ENCODE measurements at places on chromosomes 12 and 14. TPM values are rescaled to one million over a fixed set of nuclear protein-coding genes. Genes with fewer than 3 reads are reported as not detected.

DNA sequence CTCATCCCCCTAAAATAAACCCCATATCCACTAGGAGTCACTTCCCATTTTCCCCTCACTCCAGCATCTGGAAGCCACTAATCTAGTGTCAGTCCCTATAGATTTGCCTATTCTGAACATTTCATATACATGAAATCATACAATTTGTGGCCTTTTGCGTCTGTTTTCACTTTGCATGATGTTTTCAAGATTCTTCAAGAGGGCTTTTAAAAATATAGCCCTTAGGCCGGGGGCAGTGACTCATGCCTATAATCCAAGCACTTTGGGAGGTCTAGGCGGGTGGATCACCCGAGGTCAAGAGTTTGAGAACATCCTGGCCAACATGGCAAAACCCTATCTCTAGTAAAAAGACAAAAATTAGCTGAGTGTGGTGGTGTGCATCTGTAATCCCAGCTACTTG lies 104.7 kb downstream of the VEZT start:
- no peak for DNase-seq

- no peak for DNase-seq
These were observed 5.8 kb downstream of the HNRNPA1 start for GRCh38 chr12:54286042-54287030.

GRCh38 chr14:32023540-32023939 lies 53.6 kb upstream of the ARHGAP5 start:
- no peak for DNase-seq

DNA sequence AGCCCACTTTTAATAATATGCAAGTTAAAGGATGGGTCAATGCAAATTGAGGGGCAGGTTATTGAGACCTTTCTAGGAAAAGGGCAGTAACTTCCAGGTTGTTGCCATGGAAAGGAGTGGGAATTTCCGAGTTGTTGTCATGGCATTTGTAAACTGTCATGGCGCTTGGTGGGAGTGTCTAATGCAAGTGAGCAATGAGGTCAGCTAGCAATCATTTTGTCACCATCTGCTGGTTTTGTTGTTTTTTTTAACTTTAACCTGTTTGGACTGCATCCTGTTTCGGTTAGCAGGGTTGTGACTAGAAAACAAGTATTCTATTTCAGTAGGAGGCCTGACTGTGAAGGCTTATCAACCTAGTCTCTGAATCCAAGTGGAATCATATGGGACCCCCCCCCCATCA lies 85.8 kb upstream of the TSPAN11 start:
- no peak for DNase-seq

- no peak for DNase-seq
These were observed 212.0 kb downstream of the CACNA1C start for GRCh38 chr12:2264651-2265232.

ARHGAP9 gene
- total RNA-seq = 0.52 TPM

DNA sequence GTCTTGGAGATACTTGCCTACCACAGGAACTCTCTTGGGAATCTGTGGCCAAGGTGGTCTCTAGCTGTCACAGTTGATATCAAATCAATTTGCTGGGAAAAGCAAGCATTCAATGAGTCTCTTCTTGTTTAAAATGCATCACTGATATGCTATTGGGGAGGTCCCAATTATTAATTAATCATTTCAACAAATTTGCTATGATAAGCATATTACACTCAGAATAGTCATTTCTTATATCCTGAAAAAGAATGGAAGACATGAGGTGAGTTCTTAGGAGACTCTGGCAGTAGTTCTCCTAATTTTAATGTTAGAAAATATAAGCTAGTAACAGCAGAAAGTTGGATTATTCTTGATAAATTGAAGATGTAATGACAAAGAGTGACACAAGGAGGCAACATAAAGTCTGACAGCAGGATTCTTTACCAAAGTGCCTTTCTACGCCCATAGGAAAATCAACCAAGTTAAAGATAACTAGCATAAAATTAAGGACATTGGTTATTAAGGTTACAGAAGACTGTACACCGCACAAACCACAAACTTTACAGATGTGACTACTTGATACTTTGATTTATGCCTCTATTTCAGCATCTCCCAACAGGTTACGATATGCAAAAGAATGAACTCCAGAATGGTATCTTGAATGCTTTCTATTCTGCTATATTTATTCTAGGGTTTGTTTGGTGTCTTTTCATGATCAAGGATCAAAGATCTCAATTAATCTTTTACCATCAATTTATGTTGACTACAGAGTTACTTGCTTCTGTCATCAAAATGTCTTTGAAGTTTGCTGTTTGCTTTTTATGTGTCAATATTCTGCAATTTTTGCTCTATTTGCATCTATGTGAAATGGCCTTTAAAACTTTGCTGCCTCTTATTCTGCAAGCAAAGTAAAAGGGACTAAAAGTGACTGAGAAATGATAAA lies 349.6 kb upstream of the CLEC14A start:
- DNase-seq = no peak

- no peak for DNase-seq
These were observed 38.1 kb downstream of the DUSP6 start for GRCh38 chr12:89314060-89314761.

- DNase-seq = no peak
These were observed 182.3 kb downstream of the TMEM132C start for GRCh38 chr12:128449146-128449894.

DNA sequence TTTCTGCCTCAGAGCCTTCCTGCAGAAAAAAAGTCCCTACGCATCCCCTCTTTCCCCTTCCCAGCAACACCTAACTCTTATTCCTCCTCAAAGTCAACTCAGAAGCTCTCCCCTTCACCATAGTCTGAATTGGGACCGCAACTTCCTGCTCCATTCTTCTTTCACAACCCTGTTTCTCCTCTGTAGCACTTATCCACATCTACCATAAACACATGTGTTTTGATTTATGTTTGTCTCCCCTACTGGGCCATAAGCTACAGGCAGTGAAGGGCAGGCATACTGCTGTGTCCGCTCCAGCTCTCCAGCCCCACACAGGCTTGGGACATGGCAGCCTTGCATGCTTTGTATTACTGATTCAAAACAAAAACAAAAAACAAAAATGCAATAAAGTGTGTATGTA lies 5.9 kb downstream of the SDR9C7 start:
- no peak for DNase-seq

DNA sequence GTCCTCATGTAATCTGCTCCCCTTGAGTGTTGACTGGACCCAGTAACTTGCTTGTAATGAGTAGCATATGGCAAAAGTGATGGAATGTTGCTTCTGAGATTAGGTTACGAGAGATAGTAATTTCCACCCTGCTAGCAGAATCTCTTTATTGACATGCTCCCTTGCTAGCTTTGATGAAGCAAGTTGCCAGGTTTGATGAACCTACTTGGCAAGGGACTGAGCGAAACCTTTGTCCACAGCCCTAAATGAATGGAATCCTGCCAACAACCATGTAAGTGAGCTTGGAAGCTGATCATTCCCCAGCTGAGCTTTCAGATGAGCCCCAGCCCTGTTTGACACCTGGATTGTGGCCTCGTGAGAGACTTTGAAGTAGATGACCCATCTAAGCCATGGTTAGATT lies 120.8 kb upstream of the PLXNC1 start:
- no peak for DNase-seq

GRCh38 chr12:94769776-94770759 lies 119.7 kb upstream of the TMCC3 start:
- DNase-seq = no peak

- no peak for DNase-seq
These were observed 256.5 kb downstream of the EMP1 start for GRCh38 chr12:13452955-13453570.

DNA sequence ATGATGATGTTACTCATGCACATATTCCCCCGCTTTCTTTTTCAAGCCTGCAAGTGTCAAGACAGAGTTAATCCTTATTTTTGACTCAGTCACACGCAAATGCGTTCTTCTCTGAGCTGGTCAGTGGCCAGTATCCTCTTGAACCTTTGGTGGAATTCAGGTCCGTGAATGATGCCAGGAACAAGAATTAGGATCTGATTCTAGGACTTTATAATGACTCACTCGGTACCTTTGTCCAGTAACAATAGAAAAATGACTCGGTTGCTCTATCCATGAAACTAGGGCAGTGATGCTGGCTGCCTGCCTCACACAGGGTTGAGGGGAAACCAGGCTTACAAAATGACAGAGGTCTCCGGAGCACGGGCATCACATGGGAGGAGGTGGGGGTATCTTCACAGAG lies 185.8 kb upstream of the NUDT4 start:
- DNase-seq = no peak

DNA sequence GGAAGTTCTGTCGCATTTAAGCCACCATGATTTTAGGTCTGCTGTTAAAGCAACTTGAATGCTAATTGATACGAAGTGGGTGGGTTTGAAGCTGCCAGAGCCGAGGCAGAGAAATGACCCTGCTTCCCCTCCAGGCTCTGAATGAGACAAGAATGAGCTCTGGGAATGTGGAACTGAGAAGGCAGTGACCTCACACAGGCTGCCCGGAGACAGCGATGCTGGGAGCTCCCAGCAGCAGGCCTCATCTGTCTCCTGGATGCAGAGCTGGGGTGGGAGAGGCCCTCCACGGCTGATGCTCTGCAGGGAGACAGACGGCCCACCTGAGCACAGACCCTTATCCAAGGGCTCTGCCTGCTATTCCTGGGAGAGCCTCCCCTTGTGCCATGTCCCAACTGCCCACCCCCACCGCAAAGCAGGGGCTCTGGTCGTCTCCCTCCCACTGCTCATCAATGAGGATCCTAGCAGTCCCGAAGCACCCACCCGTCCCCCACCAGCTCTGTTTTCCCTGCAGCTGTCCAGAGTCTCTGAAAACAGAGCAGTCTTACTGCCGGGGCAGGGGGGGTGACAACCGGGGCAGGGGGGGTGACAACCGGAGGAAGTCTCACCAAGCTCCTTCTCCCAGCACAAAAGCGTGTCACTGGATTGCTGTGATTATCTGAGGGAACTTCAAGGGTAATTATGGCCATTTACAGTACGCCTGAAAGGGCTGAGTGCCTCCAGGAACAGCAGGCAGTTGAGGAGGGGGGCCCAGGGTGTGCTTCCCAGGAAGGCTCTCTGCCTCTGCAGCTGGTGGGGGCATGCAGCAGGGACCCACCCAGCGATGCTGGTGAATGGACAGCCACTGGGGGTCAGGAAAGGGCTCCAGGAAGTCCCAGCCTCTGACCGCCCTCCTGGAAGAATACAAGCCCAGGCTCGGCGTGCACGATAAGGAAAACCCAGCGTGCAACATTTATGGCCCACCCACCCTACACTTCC lies 67.8 kb downstream of the CHGA start:
- no peak for DNase-seq
